Panc1 (cell line): ENCODE measurements at places on chromosomes 11 and 22.

DNA sequence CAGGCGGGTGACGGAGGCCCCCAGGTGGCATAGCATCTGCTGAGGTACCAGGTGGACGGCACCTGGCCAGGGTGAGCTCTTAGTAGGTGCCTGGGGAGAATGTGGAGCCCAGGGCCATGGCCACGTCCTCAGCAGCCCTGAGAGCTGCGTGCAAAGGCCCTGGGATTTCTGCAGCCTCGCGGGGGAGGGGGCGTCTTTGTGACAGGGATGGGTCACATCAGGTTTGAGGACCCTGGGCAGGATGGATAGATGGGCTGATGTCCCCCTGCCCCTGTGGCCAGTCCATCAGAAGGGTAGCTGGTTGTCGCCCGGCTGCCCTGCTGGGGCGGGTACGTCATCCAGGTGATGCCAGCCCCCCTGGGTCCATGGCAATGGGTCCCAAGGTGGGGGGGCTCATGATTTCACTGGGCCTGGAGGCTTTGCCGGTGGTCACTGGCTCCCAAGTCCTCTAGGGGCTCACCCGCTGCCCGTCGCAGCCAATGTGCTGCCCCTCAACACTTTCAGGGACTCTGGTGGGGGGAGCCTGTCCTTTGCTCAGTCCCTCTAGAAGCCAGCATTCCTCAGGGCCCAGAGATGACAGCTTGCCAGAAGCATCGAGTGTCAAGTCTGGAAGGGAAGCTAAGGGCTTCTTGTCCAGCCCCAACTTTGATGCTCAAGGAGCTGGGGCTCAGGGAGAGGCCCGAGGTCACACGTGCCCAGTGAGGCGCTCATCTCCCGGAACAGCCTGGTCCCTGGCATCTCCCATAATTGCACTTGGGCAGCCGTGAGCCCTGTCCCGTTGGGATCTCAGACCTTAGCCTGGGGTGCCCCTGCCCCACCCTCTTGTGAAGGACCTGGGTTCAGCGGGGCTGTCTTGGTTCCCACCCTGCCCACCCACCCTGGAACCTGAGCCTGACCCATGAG is 777 bp downstream of the TBX10 start:
- no peak for DNase-seq

DNA sequence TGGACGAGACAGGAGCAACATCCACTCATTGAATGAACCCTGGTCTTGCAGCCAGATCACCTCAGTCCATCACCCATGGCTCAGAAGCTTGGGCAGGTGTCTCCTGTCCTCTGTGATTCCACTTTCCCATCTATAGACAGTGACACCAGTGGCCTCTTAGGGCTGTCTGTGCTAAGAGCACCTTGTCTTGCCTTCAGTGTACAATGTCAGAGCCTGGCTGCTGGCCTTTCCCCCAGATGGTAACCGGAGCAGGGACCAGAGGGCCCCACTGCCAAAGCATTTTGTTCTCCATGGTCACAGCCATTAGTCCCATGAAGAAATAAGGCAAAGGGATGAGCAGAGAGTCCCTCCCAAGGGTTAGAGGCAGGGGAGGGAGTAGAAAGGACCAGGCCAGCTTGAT is 35.4 kb downstream of the PKNOX2 start:
- no peak for DNase-seq

DNA sequence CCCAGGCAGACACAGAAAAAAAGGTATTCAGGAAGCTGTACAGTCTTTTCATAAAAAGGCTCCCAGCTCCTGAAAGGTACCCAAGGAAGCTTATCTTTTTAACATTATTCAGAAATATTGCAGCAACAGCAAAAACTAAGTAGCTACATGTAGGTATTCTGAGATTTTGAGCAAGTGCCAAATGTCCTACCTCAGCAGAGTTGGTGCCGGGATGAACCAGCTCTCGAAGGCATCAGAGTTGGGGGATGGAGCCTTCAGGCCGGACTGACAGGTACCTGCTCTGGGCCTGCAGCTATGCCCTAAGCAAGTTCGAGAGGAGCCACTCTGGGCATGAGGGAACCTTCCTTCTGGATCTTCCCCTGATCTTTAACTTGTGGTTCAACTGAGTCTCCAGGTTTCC is 77.1 kb upstream of the TTC12 start:
- DNase-seq: no peak

- DNase-seq: no peak
These were observed 9.1 kb upstream of the CKAP5 start for GRCh38 chr11:46855167-46855566.

DNA sequence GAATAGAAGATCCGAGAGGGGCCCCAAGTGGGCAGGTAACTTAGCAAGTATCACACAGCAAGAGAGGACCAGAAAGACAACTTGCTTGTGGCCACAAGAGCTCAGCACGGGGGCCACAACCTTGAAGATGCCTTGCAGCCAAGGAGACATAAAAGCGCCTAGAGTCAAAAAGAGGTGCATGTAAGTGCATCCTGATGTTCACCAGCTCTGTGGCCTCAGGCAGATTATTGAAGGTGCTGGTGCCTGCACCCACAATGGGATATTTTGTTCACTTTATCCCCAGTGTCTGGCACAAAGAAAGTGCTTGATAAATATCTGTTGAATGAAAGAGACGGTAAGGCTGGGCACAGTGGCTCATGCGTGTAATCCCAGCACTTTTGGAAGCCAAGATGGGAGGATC is 106.0 kb upstream of the ASPHD2 start:
- DNase-seq: no peak

DNA sequence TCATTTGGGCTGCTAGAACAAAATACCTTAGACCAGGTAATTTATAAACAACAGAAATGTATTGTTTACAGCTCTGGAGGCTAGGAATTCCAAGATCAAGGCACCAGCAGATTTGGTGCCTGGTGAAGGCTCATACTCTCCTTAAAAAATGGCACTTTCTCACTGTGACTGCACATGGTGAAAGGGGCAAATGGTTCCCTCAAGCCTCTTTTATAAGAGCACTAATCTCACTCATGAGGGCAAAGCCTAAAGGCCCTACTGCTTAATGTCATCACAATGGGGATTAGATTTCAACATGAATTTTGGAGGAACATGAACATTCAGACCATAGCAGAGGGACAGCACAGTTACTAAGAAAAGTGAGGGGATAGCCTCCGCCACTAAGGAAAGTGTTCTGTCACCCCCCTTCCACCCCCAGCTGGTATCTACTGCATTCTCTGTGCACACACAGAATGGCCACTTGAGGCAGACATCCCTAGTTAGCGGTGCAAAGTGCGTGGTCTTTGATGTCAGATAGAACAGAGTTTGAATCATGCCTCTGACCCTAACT is 47.2 kb upstream of the CEP295 start:
- no peak for DNase-seq
